ENCODE measurements at places on chromosomes 3 and 15.

DNA sequence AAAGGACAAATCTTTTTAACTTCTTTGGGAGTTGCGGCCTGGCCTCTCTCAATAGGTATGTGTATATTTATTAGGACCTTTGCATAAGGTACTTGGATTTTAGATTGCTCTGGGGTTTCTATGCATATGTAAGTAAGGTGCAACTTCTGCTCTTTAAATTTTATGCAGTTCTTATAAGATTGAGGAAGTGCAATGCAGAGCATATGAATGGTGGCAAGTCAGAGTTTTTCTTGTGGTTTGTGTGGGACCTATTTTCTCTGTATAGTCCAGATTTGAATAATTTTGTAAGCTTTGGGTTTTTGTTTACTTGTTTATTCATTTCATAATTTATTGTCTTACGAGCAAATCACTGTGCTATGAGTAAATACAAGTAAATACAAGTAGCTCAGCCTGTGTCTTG, 101.5 kb downstream of the ATG7 start:
- no peak for DNase-seq

- DNase-seq: no peak
These were observed 101.7 kb downstream of the ZNF609 start for GRCh38 chr15:64562003-64562640.

GRCh38 chr3:127803619-127804018, 18.7 kb downstream of the MGLL start:
- DNase-seq: peak; percentile 90

- DNase-seq: no peak
These were observed 749.1 kb downstream of the ROBO1 start for GRCh38 chr3:79018671-79019136.

- no peak for DNase-seq
These were observed 154.9 kb downstream of the WNT5A start for GRCh38 chr3:55332176-55332575.

DNA sequence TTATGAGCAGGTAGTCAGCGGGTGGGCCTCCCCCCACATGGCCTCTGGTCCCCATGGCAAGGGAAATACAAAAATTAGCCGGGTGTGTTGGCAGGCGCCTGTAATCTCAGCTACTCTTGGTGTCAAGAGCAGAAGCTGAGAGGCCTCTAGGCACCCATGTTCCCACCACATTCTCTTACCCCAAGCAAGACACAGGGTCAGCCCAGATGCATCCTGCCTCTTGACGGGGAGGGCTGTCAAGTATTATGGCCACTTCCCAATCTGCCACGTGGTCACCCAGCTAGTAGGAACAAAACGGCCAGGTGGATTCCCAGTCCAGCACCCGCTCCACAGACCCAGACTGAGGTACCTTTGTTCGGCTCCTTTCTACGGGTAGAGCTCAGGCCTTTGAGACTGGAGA, 16.2 kb upstream of the SLC6A6 start:
- DNase-seq: no peak

DNA sequence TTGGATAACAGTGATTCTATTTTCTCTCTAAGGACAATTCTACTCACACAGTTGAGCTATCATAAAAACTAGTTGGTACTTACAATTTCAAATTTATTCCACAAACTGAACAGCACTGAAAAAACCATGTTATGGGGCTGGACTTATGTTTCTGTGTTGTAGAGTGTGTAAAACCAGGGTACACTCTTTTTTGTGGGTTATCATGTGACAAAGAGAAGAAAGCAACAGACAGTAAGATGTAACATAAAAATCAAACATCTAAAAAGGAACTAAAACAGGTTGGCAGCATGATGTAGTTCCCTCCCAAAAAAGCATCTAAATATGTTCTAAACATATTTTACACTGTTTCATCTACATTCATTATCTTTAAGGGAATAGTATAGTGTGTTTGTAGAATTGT, 757.9 kb downstream of the ROBO1 start:
- DNase-seq: no peak

DNA sequence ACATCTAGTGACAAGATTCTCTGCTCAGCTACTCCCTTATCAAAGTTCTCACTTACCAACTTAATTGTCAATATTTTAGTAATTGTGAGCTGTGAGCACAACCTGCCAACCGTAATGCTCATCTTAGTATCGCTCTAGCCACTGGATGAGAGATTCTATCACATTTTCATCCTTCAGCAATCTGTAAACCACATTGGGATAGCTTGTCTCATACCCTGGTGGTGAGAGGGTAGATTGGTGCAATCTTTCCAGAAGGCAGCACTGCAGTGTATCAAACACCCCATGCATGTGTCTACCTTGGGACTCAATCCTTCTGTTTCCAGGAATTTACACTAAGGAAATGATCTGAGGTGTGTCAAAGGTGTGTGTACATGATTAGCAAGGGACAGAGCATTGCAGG, 18.9 kb upstream of the ATP8B4 start:
- DNase-seq: no peak

GRCh38 chr15:37249249-37249648, 148.9 kb upstream of the MEIS2 start:
- no peak for DNase-seq

DNA sequence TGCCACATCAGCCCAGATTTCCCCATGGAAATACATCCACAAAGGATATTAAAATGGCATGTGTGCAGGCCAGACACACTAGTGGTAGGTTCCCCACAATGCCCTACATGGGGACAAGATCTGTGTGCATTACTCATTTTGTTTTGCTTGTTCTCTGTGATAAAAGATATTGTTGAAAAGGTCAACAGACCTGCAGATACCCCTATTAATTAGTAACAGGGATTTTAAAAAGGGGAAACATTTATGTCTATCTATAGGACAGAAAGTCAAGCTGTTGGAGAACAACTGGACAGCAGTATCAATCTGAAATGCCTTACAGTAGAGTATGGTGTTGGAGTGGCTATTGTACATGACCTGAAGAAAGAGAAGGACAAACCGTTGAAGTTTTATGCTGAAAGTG, 596.0 kb upstream of the GRM7 start:
- no peak for DNase-seq

- DNase-seq: no peak
These were observed 124.4 kb downstream of the B3GALNT1 start for GRCh38 chr3:160980740-160981139.

- DNase-seq: no peak
These were observed 332.7 kb upstream of the ADAMTS9 start for GRCh38 chr3:65020281-65021160.

- peak; percentile 75 for DNase-seq
These were observed 4.7 kb downstream of the BHLHE40 start for GRCh38 chr3:4983739-4984510.

DNA sequence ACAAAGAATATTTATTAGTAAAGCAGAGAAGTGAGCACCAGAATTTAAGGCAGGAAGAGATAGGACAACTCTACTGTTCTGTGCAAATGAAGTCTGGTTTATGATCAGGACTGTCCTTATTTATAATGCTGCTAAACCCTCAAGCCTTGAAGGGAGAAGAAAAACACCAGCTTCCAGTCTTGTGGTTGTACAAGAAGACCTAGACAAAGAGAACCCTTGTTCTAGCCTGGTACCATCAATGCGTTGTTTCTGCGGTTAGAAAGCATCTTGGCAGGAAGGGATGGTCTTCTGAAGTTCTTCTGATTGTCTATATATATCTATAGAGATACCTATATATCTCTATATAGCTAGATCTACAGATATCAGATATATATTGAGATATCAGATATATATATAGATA, 33.8 kb downstream of the PDCD10 start:
- no peak for DNase-seq

DNA sequence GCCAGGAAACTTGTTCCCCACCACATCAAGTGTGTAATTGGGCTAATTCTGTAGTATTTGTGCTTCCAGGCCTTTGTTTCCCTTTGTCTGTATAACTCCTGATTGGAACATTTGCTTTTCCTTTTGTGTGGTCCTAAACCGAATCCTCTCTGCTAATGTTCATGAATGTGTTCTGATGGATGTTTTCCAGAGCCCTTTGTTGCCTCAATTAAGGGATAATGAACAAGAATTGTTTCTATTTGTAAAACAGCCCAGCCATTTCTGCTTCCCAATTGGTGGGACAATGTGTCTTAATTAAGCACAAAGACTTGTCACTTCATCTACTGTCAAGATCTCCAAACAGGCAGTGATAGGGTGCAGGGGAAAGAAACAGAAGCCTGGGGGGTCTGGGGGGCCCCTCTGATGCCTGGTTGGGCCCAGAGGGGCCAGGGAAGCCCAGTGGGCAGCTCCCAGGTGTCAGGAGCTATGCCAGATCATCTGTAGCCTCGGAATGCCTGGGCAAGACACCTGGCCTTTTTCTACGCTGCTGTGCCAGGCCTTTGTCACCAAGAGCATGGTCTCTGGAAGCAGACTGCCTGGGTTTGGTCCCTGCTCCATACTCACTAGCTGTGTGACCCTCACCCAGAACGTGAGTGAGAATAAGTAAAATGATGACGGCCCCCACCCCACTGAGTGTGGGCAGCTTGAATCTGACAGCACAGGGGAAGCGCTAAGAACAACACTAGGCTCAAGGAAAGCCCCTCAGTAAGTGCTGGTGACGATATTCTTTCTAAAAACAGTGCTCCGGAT, 116.6 kb upstream of the PRR20G start:
- no peak for DNase-seq

DNA sequence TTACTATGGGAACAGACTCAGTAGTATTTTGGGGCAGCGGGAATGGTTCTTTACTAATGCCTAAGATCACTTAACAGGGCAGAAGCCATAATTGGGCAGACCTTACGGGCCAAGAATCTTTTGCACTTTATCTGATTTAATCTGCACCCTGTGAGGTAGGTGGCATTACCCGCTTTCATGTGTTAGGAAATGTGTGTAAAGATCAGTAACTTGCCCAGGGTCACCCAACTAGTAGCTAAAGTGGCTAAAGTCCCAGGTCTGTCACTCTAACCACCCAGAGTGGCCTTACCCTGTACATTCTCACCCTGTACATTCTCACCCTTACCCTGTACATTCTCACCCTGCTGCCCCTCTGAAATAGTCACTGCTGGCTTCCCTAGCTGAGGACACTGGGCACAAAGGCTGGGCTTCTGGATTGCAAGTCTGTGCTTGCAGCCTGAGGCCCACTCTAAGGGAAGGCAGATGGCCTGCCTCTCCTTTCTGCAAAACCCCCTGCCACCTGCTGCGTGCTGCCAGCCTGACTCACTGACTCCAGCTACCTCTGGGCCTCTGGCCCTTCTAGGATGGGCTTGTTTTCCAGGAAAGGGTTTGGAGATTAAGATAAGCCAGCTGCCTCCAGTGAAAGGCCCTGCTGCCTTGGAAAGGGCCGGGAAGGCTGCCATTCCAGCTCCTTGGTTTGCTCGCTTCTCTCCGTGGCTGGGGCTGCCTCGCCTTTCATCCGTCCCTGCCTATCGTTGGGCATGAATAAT, 37.5 kb upstream of the MYZAP start:
- no peak for DNase-seq

GRCh38 chr3:158084651-158085050, 21.6 kb downstream of the SHOX2 start:
- no peak for DNase-seq

GRCh38 chr3:34157491-34157890, 359.1 kb downstream of the PDCD6IP start:
- no peak for DNase-seq

- no peak for DNase-seq
These were observed 11.8 kb upstream of the CLN6 start for GRCh38 chr15:68241088-68241935.

- no peak for DNase-seq
These were observed 12.1 kb downstream of the CHRNA7 start for GRCh38 chr15:32042269-32042972.

- no peak for DNase-seq
These were observed 648.8 kb downstream of the NLGN1 start for GRCh38 chr3:174046311-174046710.

GRCh38 chr3:81958972-81959640, 197.7 kb upstream of the GBE1 start:
- DNase-seq: peak; percentile 39

GRCh38 chr3:46470831-46471230, 6.1 kb upstream of the LTF start:
- no peak for DNase-seq

- DNase-seq: no peak
These were observed 852 bp downstream of the STAB1 start for GRCh38 chr3:52495777-52496602.

- DNase-seq: peak; percentile 8
These were observed 18.8 kb upstream of the IQSEC1 start for GRCh38 chr3:13091898-13092611.

- DNase-seq: no peak
These were observed 24.3 kb downstream of the FILIP1L start for GRCh38 chr3:100089812-100090668.

DNA sequence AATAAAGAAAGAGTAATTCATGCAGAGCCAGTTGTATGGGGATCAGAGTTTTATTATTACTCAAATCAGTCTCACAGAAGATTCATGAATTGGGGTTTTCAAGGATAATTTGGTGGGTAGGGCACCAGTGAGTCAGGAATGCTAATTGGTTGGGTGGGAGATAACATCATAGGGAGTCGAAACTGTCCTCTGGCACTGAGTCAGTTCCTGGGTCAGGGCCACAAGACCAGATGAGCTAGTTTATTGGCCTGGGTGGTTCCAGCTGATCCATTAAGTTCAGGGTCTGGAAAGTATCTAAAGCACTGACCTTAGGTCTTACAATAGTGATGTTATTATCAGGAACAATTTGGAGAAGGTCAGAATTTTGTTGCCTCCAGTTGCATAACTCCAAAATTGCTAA, 998.6 kb upstream of the EPHA6 start:
- DNase-seq: no peak

- no peak for DNase-seq
These were observed 49.1 kb downstream of the CCNL1 start for GRCh38 chr3:157110761-157111278.

DNA sequence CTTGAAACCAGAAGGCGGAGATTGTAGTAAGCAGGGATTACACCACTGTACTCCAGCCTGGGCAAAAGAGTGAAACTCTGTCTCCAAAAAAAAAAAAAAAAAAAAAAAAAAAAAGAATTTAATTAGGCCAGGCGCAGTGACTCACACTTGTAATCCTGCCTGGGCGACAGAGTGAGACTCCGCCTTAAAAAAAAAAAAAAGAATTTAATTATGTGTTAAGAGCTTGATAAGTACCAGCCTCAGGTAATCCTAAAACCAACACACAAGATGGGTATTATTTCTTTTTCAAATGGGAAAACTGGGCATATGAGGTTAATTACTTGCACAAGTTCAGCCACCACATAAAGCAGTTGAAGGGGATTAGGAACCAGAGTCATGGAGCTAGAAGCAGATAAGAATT, 49.0 kb downstream of the PBRM1 start:
- DNase-seq: no peak

GRCh38 chr15:91007266-91007665, 12.9 kb upstream of the PRC1 start:
- DNase-seq: no peak

DNA sequence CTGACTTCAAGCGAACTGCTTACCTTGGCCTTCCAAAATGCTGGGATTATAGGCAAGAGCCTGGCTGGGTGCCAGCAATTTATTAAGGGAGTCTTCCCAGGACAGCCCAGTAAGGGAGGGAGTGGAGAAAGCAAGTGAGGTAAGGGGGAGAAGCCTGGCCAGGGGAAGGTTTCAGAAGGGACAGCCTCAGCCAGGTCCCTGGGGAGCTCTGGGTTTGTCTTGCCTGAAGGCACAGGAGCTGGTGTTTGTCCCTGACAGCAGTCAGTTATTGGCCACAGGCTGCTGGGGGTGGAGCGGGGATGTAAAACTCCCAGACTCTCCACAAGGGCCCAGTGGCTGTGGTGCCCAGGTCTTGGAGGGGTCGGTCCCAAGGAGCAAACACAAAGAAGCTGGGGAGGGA, 33.0 kb upstream of the CDCP1 start:
- no peak for DNase-seq

GRCh38 chr3:8239718-8240695, 261.6 kb upstream of the LMCD1 start:
- DNase-seq: no peak

Data from BJ (cell line).